NCI-H1417 treated with DMSO at 0.1 percent for 48 hours (cell line): ENCODE measurements at places on chromosomes 1 and 21.

GRCh38 chr1:55938861-55939260, 640.5 kb downstream of the PLPP3 start:
- DNase-seq, result no peak

DNA sequence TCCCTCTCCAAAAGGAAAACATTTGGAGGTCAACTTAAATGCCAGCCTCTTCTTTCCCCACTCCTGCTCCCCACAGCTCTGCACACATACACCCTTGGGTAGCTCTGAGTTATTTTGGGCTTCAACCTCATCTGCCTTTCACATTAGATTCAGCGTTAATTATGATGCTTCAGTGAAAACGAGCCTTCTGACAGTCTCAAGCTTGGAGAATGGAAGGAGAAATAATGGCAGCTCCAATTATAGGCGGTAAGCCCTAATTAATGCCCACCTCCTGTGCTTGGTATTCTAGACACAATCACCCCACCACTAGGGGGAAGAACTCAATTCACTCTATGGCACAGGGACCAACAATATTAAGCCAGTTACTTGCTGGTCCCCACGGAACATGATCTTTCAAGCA, 397.9 kb downstream of the BRINP2 start:
- DNase-seq, result no peak

DNA sequence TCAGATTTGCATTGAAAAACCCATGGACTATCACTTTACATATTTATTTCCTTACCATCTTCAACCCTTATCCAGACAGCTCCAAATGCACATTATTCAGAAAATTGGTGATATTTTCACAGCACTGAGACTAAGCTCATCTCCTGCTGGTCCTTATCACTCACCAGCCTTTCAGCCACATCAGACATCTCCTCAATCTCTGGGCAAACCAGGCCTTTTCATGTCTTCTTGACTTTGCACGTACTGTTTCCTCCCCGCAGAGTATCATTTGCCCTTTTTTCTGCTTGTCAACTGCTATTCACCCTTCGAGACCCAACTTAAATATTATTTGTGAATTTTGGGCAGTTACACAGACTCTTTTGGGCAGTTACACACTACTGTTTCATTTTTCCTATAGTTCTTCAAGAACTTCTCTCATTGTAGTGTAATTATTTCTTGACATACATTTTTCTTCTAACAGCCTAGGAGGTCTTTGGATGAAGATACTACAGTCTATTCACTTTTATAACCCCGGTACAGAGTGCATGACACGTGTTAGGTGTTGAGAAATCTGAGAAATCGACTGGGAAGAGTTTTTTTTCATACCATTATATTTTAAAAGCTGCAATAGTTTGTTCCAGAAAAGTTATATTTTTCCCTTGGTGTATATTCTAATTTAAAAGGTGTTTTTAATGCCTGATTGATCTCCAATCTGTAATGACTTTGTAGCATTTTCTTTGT, 98.0 kb downstream of the FGGY start:
- no peak for DNase-seq

- DNase-seq, result no peak
Measured at GRCh38 chr1:180029524-180030135, 75.0 kb downstream of the CEP350 start.

DNA sequence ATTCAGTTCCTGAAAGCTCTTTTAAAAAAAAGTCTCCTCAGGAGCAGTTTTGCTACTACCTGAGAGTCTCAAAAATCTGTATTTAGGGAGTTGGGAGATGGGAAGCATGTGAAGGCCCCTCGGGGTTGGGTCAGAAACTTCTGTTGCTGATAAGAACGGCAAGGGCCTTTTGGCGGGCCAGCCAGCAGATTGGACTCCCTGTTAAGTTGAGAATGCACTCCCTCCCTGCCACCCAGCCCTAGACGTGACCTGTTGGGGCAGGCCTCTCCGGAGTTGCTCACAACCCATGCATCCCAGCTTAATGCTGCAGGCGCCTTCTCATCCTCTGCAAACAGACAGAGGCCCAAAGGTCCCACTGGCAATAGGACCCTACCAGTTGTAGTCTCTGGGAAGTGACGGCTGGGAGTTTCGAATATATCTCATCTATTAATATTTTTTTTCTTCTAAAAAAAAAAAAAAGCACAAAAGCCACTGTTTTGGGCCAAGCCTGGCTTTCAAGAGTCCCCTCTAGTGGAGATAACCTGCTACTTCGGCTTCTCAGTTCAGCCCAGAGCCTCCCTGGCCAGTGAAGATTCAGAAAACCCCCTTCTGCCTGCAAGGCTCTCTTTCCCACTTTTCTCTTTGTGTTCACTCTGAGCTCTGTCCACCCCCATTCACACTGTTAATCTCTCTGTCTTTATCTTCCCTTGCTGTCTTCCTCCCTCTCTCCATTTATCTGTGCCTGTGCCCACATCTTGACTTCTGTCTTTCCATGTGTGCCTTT, 5.3 kb downstream of the PLXNA2 start:
- DNase-seq, result no peak

DNA sequence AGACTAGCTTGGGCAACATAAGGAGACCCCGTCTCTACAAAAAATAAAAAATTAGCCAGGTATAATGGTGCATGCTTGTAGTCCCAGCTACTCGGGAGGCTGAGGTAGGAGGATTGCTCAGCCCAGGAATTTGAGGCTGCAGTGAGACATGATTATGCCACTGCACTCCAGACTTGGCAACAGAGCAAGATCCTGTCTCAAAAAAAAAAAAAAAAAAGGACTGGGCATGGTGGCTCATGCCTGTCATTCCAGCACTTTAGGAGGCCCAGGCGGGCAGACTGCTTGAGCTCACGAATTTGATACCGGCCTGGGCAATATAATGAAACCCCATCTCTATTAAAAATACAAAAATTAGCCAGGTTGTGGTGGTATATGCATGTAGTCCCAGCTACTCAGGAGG, 47.3 kb upstream of the BCL10 start:
- no peak for DNase-seq

GRCh38 chr1:151947140-151947539, 37.8 kb upstream of the THEM4 start:
- DNase-seq, result no peak

DNA sequence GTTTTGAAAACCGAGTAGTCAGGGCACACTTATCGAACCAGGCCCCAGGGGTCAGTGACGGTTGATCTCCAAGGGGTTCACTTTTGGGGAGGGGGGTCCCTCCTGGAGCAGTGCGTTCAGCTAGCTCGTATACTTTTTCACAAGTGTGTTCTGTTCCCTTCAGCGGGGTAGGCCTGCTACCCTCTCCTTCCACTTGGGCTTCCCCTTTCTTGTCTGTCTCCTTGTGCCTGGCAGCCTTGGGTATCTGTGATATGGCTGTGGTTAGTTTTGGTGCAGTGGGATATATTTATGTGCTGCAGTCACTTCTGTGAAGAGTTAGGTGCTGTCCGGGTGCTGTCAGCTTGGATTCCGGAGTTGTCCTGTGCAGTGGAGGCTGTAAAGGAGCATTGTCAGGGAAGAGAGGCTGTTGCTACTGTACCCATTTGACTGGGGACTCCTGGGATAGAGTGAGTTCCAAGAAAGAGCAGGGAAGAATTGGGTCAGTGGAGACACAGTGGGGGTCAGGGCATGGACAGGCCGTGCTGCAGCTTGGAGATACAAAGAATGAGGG, 29.7 kb downstream of the ADARB1 start:
- DNase-seq, result no peak

DNA sequence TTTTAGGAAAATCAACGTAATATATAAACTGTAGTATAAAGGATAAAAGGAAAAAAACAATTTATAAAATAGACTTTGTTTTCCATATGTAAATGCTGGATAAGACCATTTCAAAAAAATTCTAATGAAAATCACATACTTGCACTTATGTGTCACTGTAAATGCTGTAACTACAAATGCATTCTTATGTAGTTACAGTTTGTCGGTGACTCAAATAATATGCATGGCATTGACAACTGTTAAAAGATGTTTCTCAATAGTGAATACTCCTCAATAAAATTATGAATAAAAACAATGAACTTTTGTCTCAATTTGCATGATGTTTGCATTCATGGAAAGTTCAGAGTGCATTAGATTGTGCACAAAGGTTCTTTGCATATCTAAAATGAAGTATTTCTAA, 614.0 kb upstream of the CHRM3 start:
- DNase-seq, result no peak

DNA sequence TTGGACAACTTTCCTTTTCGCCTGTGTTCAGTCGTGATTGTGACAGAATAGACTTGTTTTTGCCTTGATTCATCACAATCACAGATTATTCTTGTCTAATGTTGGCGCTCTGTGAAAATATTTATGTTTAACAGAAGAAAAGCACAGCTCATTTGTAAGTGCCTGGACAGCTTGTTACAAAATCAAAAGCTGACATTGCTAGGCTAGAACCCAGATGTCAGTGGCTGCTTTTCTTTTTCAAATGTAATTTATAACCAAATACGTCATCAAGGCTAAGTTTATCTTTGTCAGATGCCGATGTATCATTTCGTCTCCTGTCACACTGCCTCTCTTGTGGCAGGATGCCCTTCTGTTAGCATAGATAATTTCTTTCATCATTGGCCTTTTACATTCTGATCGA, 1227.3 kb downstream of the PLA2G4A start:
- no peak for DNase-seq

- DNase-seq, result no peak
Measured at GRCh38 chr1:207414606-207415108, 39.5 kb upstream of the CR2 start.

GRCh38 chr1:236502972-236503639, 20.7 kb upstream of the LGALS8 start:
- DNase-seq, result no peak

DNA sequence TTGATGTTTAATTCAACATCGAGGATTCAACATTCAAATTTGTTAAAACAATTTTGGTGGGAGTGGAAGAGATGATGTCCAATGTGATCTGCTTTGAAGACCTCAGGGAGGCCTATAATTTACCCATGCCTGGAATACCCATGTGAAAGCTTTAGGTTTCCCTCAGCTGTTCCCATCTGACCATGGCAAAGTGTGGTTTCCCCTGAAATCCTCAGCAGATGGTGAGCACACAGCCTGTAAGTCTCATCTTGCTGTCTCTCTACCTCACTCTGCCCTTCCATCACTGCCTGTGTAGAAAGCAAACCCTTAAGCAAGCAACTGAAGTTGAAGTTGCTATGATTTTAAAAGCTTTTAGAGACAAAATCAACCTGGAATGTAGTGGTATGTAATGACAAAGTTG, 80.1 kb upstream of the ATF3 start:
- DNase-seq, result no peak

DNA sequence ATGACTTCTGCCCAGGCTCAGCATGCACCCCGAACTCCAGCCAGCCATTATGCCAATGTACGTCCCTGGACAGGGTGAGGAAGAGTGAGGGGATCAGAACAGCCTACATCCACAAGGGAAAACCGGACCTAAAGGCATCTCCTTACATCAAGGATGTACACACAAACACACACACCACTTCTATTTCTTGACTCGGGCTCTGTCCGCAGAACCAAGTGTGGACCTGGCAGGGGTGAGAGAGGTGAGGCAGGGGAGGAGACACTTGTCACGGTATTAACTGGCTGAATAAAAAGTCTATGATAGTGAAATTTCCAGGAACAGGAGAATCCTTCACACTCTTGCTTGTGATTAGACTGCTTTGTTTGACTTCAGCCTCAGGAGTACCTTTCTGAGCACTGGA, 2.3 kb downstream of the LMOD1 start:
- no peak for DNase-seq
